ENCODE measurements at places on chromosomes 6 and 20.

- no peak for DNase-seq
Observed at GRCh38 chr6:45548657-45549515, 171.2 kb upstream of the SUPT3H start.

DNA sequence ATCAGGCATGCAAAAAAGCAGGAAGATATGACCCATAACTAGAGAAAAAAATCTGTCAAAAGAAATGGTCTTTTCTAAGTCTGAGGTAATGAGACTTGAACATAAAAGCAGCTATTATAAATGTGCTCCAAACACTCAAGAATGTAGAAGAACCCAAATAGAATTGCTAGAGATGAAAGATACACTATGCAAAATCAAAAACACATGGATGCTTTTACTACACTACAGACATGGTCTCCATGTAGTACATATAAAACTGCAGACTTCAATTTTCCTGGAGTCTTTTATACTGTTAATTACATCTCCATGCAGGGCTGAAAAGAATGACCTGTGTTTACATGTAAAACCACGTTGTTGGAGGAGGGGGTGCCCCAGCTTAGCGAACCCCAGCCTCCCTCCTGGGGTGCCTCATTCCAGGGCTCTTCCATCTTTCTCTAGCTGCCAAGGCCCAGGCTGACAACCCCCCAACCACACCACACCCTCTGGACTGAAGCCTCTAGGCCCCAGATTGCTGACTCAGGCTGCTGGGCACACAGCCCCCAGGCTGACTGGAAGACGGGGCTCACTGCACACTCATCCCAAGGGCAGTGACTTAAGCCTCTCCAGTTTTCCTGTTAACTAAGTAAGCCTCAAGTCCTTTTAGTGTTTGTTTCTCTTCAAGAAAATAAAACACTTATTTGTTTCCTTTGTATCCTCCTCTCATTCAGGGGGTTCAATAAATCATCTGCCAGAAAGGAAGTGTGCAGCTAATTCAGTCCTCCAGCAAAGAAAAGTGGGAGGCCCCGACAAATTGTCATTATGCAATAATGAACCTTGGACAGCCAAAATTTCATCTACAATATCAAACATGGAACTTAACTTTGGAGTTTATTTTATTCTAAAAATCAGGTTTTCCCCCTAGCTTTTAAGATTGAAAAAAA lies 26.0 kb upstream of the PLAGL1 start:
- DNase-seq: no peak

DNA sequence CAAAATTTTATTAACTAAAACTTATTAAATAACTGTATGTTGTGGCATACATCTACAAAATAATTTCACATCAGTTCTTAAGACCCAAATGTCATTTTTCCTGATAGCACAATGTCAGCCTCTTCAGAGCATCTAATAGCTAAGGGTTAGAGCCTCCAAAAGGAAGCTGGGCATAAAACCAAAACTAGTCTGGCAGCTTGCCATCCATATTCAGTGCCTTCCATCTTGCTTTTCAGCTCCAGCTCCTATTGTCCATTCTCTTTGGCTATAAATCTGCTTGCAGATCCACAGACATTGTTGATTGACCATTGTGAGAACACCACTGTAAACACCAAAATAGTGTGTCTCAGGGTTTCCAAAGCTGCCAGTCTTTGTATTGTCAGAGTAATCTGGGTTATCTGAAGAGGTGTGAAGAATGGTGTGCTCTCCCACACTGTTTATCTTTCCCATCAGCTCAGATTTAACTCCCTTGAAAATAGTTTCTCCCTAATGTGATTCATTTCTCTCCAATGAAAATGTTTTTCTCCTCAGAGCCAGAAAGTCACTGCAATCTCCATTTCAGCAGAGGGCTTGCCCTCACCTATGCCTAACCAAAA lies 154.8 kb upstream of the KCNQ5 start:
- DNase-seq: no peak

GRCh38 chr6:16427124-16427523 lies 188.7 kb downstream of the GMPR start:
- DNase-seq: no peak

- no peak for DNase-seq
Observed at GRCh38 chr20:34639755-34640222, 37.1 kb downstream of the PIGU start.

- DNase-seq: no peak
Observed at GRCh38 chr20:63121749-63122405, 94.1 kb downstream of the YTHDF1 start.

DNA sequence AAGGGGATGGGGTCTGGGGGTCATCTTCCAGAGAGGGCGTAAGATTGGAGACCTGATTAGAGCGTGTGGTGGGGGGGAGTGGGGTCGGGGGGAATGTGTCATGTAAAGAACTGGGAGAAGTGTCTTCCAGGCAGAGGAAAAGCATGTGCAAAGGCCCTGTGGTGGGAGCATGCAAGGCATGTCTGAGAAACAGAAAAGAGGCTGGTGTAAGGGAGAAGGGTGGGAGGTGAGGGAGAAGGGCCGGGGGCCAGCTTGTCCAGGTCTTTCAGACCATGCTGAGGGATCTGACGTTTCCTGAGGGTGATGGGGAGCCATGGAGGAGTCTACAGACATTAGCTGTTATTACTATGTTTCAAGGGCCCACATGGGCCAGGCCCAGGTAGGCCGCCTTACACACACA lies 30.4 kb upstream of the FKBP1A start:
- DNase-seq: no peak

GRCh38 chr6:5132731-5133130 lies 47.6 kb downstream of the PPP1R3G start:
- DNase-seq: peak; percentile 51

DNA sequence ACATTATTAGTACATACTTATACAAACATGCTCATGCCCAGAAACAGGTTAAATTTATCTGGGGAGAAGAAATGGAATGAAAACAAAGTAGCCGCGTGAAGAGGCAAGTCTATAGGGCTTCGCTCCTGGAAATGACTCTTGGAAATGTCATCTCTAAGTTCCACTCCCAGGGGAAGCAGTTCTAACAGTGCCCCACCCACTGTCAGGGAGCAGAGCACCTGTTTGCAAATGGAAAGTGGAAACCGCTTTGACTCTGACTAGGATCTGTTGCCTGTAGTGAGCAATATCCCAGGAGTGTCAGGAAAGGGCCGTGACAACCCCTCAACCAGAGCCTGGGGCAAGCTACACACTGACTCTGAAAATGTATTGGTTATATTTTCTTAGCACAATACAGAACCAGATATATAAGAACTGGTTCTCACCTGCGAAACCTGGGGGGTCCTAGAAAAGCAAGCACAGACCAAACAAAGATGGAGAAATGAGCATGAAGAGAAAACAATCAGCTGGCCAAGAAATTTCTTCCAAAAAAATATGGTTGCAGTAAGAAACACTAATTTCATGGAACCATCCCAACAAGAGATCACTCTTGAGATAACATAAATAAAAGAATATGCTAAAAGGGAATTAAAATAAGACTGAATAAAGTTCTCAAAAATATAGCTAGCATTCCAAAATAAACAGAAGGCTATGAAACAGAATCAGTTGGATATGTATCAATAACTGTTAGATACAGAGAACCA lies 47.5 kb upstream of the CRISP1 start:
- no peak for DNase-seq

DNA sequence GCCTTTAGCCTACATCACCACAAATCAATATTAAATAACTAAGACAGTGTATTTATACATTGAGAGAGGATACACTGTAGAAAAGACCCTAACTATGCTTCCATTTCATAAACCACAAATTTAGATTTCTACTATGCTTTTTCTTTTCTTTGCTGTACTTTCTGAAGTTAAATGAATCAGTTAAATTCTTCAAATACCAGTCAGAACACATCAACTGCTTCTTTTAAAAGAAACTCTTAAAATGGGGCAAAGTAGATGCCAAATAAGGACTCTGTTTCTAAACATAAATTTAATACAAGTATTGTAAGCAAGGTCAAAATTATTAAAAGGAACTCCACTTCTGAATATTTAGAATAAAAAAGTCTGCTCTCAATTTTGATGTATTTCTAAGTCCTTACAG lies 76.9 kb downstream of the GMDS start:
- DNase-seq: no peak

- no peak for DNase-seq
Observed at GRCh38 chr6:143525356-143525755, 13.8 kb upstream of the FUCA2 start.

- DNase-seq: no peak
Observed at GRCh38 chr6:38169977-38170526, 350.5 kb downstream of the ZFAND3 start.

GRCh38 chr6:3902871-3903648 lies 53.9 kb downstream of the FAM50B start:
- peak; percentile 56 for DNase-seq

GRCh38 chr20:57025261-57025660 lies 241.2 kb downstream of the BMP7 start:
- no peak for DNase-seq

DNA sequence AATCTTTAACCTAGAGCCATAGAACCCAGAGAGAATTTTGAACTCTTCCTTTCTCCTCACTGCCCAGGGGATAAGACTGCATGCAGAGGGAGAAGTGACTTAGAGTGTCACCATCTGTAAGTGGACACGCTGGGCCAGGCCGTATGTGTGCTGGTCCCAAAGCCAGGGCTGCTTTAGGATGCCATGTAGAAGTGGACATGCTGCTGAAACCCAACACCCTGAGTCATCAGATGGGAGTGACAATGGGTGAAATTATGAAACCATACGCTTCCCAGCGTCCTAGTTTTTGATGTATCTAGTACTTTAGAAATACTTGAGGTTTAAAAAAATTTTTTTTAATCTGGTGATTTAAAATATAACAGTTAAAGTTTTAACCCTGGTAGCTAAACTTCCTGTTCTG lies 191.1 kb downstream of the FNDC1 start:
- DNase-seq: no peak

- DNase-seq: no peak
Observed at GRCh38 chr6:153056308-153056707, 53.8 kb upstream of the MTRF1L start.

- no peak for DNase-seq
Observed at GRCh38 chr20:33787253-33787891, 23.8 kb upstream of the CHMP4B start.

GRCh38 chr6:13548500-13549210 lies 25.7 kb upstream of the SIRT5 start:
- no peak for DNase-seq

DNA sequence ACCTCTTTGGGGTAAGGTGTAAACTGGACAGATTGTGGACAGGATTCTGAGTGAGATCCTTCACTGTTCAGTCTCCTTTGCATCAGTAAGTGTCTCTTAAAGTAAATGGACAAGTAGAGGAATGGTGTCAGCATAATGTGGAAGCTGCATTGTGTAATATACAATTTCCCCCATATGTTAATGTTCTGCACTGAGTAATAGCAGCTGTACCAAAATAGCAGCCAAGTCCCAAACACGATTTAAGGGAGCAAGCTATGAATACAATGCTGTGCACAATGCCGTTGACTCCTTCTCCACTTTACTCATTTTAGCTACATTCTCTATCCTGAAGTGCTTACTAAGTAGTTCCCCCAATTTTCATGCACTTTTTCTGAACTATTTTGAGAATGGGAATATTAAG lies 21.1 kb upstream of the TRIM26 start:
- DNase-seq: no peak

DNA sequence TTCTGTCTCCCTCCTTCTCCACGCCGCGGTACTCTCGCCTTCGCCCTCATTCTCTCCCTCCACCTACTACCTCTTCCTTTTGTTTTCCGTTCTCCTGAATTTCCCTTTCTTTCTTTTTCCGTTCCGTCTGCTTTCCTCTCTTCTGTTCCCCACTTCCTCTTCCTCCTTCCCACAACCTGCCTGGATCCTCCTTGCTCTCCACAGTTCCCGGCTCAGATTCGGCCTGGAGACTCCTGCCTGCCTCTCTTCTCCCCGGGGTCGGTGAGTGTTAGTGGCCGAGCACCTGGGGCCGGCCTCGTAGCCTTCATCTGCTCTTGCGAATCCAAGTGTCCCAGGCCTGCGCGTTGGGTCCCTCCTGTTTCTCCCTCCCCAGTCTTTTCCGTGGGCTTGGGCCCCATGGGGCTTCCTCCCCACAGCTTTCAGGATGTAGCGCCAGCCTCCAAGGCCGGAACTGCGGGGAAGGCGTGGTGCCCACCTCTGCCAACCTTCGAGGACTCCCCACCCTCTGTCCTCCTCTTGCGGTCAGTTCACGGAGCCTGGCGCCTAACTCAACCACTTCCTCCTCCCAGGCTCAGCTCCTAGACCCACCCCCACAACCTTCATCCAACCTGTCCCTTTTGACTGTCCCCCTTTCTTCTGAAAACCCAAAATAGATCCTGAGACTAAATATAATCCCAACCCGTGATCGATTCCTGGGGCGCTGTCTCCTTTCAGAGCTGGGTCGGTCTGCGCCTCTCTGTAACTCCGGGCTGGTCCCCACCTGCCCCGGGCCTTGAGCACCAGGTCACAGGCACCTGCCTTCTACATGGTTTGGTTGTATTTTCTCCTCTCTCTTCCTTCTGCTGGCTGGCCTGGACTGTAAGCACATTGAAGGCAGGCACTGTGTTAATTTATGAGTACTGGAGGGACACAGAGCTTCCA lies 6.8 kb downstream of the NRN1 start:
- DNase-seq: no peak

DNA sequence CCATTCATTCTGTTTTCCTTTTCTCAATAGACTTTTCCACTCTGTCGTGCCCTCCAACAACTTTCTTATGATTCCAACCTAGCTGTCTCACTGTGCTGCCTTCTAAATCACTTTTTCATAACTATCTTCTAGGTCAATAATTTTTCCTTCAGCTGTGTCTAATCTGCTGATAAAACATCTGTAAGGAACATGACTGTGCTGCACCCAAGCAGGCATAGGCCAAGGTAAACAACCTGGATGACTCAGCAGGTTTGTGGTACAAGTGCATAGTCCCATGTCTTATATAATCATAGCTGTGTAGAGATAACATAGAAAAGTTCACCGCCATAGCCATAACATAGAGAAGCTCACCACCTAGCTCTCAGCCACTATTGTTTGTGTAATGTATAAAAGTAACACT lies 332.3 kb downstream of the PLCB1 start:
- no peak for DNase-seq

GRCh38 chr6:156449128-156449527 lies 328.1 kb upstream of the ARID1B start:
- peak; percentile 64 for DNase-seq

DNA sequence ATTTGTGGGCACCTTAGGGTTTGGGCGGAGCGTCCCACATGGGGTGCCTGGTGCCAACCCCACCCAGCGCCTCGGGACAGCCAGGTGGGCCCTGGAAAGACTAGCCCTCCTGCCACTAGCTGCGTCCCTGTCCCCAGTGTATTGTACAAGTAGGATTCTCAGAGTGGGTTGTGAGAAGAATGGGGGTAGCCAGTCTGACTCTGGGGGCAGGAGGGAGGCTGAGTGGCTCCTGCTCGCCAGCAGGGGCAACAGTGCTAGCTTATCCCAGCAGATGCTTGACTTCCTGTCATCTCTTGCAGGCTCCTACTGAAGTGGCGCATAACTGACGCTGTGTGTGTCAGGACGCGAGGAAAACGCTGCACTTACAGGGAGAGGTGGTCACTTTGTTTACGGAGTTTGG lies 9.3 kb downstream of the PSMA7 start:
- DNase-seq: no peak

DNA sequence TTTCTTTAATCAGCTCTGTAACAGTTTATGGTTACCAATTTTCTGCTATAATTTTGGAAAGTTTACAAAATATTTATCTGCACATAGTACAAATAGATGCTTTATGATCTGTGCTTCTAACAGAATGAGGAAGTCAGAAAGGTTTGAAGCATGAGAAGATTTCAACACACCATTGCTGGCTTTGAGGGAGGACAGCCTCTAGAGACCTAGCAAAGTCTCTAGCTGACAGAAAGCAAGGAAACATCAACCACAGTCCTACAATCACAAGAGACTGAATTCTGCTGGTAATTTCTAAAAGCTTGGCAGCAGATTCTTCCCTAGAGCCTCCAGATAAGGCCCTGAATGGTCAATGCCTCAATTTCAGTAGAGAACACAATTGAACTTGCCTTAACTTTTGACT lies 750.8 kb upstream of the SLC35B3 start:
- DNase-seq: no peak
